ENCODE measurements at places on chromosomes 6 and 20.

DNA sequence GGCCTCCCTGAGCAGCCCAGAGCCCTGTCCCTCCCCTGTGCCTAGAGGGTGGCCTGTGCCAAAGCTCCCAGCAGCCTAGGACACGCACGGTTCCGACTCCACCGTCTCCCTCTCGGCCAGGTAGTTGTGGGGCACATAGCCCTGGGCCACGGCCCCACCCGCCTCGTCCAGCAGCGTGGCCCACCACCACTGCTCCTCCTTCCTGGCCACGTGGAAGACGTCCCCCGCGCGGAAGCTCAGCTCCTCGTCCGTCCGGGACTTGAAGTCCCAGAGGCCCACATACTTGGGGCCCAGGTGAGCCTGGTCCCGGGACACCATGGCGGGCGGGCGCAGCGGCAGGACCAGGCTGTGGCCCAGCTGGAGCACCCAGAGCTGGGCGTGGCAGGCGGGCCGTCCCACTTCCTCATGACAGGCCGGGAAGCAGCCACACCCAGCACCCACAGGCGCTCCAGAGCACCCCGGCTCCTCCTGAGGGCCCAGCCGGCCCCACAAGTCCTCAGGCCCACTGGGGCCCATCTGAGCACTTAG is at the start of gene PTK6:
PTK6 (minus strand) TSS at position 380 of the 528 bp plus-strand sequence; CDS start at position 318, 62 bp downstream.
- peak; percentile 80 for DNase-seq

DNA sequence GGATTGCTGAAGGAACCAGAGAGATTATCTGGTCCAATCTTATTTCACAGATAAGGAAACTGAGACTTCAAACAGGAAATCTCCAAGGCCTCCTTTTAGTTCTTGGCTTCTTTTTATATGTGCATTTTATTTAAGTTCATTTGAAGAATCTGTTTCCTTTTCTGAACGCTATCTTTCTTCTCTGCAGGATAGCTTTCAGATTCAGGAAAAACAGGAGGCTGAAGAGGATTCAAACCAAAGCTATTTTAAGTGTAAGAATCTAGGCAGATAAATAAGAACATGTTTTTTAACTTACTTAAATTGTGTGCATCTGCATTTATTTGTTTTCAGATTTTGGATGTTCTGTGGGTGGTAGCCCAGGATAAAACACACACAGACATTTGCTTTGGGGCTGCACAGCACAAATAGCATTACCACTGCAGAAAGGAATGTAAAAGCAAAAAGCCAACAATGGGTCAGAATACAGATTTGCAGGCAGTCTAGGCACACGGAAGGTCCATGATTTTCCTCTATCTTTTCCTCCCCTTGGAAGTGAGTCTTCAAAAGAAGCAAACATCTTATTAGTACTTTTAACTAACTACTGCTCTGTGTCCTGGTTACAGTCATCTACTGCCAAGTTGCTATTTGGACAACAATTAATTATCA is 188.8 kb upstream of the TBX18 start:
- no peak for DNase-seq

DNA sequence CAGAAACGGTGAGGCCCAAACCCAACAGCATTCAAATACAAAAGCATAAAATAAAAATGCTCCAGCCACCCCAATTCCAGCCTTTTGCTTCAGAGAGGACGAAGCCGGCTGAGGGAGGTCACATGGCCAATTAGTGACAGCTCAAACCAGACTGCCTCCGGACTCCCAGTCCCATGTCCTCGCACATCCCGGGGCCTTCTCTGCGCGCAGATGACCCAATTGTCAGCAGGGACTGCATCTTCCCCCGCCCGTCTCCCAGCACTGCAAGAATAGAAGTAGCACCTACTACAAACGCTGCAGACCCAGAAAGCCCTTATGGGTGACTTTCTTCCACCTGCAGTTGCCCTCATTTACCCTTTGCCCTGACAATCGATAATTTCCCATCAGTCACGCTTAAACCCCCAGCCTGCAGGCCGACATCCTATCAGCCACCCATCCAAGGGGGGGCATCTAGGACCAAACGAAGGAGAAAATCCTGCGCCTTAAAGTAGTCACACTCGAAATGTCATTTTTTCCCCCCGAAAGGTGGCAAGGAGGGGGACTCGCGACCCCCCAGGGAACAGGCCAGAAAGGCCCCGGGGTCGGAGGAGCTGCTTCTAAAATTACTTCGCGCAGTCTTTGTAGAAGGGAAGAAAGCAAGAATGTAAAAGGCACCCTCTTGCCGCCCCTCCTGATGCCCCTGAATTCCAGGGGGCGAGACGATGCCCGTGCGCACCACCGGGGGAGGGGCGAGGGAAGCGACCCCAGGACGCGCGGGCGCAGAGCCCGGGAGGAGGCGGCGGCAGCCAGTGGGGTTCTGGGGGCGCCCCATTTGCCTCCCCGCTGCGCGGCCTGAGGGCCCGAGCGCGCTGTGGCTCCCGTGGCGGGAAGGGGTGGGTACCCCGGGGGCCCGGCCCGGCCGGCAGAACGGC is 792 bp downstream of the SLC23A2 start:
- DNase-seq = no peak

- no peak for DNase-seq
Measured at GRCh38 chr20:47957135-47957534, 171.9 kb upstream of the SULF2 start.

DNA sequence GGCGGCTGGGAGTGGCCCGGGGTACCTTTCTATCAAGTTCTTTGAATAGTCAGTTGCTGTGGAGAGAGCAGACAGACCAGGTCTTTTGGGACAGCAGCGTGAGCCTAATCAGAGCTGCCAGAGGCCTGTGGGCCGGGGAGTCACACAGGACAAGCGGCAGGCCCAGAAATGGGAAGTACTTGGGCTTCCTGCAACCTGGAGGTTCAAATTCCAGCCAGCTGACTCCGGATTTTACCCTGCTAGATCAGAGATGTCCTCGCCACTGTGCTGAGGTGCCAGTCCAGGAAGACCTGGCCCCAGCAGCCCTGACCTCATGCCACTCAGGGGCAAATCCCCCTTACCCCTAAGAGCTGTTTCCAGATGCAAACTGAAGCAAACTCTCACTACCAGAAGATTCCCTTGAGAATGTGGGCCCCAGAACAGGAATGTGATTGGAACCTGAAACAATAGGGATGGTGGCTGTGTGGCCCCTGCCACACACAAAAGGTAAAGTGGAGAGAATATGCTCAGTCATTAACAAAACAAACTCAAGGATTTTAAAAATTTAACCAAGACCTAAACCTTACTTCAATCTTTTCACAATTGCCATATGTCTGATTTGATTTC is 9.7 kb downstream of the BEND3 start:
- DNase-seq = no peak

- DNase-seq = no peak
Measured at GRCh38 chr6:90220273-90220672, 76.4 kb downstream of the BACH2 start.

DNA sequence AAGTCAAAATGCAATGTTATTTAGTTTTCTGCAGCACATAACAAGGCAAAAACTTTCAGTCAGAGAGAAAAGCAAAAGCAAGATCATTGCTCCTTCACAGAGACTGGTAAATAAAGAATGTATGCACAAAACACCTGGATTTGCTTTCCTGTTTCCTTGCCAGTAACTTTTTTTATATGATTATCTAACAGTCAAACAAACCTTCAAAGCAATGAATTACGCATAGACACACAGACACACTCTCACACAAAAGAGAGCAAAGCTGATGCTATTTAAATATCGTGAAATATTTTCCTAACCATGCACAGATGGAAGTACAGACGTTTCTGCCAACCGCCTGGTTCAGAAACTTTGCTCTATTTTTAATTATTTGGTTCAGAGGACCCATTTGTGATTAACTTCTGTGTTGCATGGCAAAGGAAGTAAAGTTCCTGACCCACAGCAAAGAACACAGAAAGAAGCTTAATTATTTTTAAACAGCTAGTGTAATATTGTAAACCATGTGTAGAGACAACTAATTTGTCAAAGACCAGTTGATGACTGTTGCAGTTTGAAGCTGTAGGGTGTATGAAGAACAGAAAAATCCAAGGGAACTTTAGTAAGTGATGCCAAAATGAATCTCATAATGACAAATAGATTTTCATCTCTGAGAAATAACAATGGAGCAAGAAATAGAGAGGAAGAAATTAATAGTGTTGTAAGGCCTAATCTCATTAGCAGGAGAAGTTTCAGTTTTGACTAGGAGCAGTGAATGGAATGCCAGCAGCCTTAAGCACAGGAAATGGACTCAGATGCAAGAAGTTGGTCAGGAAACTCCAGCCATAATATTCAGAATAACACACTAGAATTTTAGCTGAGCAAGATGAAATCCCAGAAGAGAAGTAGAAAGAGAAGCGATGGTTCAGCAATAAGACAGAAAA is 24.1 kb downstream of the ATXN1 start:
- DNase-seq = no peak

GRCh38 chr6:41683273-41683522 is 44.9 kb downstream of the MDFI start:
- DNase-seq = no peak

DNA sequence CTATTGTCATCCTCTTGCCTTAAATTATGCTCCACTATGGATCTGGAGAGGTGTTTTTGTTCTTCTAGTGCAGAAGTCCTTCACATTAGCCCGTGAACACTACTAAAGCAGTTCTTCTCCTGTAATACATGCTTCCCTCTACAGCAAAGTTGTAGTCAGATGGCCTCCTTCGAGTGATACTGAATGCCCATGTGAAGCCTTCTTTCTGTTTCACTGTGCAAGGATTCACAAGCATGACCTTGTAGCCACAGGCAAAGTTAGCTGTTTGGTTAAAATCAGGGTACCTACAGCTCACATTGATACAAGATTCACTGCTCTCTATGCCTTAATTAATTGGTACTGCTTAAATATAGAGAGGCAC is 47.6 kb downstream of the ARHGAP18 start:
- no peak for DNase-seq

DNA sequence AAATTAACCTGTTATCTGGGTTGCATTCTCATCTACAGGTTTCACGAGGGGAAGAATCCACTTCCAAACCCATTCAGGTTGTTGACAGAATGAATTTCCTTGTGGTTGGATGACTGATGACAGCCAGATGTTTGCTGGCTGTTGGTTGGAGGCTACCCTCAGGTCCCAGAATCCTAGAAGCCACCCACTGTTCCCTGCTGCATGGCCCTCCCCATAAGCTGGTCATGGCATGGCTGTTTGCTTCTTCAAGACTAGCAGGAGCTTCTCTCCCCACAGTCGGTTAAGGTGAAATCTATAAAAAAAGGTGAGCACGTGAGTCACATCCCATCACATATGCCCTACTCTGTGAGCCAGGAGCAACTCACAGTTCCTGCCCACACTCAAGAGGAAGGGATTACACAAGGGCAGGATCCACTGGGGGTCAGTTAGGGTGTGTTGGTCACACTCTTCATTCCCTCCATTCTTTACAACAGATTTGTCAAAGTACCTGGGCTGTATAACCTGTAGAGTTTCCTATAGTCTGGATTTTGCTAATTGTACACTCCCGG is 19.5 kb upstream of the RPS10 start:
- no peak for DNase-seq

GRCh38 chr6:166251655-166252054 is 56.5 kb downstream of the PRR18 start:
- no peak for DNase-seq

DNA sequence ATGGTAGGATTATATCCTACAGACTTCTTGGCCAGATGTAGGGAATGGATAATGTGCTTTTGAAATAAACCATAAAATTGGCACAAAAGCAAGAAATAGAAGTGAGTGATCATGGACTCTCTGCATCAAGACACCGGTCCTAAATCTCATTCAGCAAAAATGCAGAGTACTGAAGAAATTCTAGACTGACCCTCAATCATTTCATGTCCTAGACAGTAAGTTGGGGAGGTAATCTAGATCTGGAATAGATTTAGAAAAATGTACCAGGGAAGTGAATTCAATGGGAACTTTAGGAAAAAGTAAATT is 69.7 kb upstream of the ADTRP start:
- DNase-seq = no peak

DNA sequence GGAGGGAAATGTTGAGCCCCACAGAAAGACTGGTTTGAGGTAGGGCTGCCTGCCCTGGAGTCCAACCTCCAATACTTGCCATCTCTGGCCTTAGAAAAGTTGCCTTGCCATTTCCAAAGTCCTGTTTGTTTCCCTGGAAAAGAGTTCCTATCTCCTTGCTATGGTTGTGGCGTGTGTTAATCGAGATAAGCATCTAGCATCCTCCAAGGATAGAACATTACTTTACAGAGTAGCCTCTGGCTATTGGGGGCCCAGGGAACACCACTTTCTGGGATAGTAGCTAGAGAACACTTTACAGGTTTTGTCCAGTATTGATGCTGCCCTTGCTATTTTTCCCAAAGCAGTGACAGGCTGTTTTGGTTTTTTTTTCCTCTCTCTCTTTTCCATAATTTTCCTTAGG is 57.4 kb upstream of the SASH1 start:
- no peak for DNase-seq

DNA sequence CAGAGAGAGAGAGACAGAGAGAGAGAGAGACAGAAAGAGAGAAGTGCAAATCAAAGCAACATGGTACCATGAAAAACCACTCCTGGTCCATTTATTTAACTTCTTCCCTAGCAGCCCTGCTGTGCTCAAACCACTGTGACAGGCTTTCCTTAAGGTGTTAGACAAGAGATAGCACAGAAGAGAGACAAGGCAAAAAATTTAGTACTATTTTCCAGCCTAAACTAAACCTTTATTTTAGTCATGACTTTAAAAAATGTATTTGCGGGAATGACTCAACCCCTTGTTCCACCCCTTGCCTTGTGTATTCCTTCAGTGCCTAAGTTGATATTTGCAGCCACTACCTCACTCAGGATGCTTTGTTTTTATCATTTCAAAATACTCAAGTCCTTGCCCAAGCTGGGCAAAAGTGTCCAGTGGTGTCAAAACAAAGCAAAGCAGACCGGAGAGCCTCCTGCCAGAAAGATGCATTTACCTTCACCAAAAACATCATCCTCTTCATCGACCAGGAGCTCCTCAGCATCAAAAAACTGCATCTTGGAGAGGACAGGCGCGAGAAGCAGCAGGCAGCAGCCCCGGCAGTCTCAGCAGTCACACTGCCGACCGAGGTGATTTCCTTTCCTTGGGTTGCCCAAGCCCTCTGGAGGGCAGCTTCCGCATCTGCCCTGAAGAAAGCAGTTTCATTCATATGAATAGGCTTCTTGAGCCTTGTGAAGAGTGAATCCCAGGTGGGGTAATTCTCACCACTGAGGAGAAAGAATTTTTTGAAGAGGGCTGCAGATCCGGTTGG is at the start of gene RIPOR2:
RIPOR2 (minus strand) TSS at position 595 of the 787 bp plus-strand sequence; CDS start at position 533, 62 bp downstream.
- DNase-seq = peak; percentile 74

DNA sequence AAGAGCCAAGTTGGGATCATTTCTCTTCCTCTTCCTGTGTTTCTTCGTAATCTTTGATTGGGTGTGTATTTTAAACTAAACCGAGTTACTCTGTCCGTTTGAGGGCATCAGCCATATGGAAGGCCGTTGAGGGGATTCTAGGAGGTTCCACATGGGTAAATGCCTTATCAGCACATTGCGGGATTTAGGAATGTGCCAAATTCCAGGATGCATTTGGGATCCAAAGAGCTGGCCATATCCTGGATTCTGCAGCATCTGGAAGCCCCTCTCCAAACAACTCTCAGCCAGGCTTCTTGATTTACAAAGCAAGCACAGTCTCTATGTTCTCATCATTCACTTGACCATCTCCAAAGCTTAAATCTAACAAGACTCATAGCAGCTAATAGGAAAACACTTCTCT is 67.6 kb upstream of the RIN2 start:
- no peak for DNase-seq

GRCh38 chr6:36289281-36289878 is 19.5 kb downstream of the PNPLA1 start:
- no peak for DNase-seq

All from MV-4-11 (cell line).